ENCODE measurements at places on chromosomes 6 and 20. TPM values are rescaled to one million over a fixed set of nuclear protein-coding genes. Genes with fewer than 3 reads are reported as not detected.

LY6G5C gene
- 2.7 TPM for polyA plus RNA-seq

PKIB gene
- 1.3 TPM for polyA plus RNA-seq

SLC35D3 gene
- not detected for polyA plus RNA-seq

PREX1 gene
- 11.7 TPM for polyA plus RNA-seq

KIF25 gene
- polyA plus RNA-seq = 0.76 TPM

HLA-DOA gene
- 5.9 TPM for polyA plus RNA-seq

UBE2C gene
- 84.4 TPM for polyA plus RNA-seq

CYP39A1 gene
- 6.8 TPM for polyA plus RNA-seq

TAGAP gene
- 0.78 TPM for polyA plus RNA-seq

Data from left kidney (tissue), 8 donors.